Osteocyte (in vitro differentiated cells): ENCODE measurements at places on chromosomes 7 and 10. TPM values are rescaled to one million over a fixed set of nuclear protein-coding genes. Genes with fewer than 3 reads are reported as not detected.

Gene LIPM
- total RNA-seq, result not detected in 2 replicates

Gene PNLIP
- not detected in 2 replicates for total RNA-seq

Gene FGFR2
- total RNA-seq, result 8.0 and 10.3 TPM in 2 replicates

Gene ANKRD7
- not detected in 2 replicates for total RNA-seq

Gene CARD11
- total RNA-seq, result 0.24 TPM in 1 of 2 replicates, not detected in the other

- DNase-seq, result peak; percentile 89
These were observed 716 bp downstream of the OGA start for GRCh38 chr10:101817337-101818118.

GRCh38 chr7:25360451-25360850, 132.2 kb upstream of the NPVF start:
- no peak for DNase-seq

- DNase-seq, result no peak
These were observed 877.9 kb downstream of the KCNMA1 start for GRCh38 chr10:76759681-76760080.

- DNase-seq, result no peak
These were observed 83.7 kb upstream of the ATP6V0A4 start for GRCh38 chr7:138881579-138882188.

DNA sequence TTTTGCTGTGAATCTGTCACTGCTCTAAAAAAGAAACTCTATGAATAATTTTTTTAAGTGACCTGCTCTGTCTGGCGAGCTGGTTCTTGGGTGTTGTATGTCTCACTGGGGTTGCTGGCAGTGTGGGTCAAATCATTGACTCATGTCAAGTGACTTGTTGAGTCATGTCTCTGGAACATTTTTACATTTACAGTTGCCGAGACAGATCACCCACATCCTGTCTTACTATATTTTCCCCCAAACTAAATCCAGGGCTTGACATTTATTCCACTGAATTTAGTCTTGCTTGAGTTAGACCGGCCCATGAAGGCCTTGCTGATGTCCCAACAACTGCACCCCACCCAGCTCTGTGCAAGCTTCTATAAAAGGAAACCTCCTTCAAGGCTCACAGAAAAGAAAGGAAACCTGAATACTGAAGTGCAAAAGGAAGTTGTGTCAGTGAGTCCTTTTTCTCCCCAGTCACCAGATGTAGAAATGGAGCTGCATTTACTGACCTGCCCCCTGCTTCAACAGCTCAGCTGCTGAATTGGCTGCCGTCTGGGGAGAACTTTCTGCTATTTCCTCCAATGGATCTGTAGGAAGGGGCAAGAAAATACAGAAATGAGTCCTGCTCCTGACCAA, 290.3 kb downstream of the TNS3 start:
- no peak for DNase-seq

DNA sequence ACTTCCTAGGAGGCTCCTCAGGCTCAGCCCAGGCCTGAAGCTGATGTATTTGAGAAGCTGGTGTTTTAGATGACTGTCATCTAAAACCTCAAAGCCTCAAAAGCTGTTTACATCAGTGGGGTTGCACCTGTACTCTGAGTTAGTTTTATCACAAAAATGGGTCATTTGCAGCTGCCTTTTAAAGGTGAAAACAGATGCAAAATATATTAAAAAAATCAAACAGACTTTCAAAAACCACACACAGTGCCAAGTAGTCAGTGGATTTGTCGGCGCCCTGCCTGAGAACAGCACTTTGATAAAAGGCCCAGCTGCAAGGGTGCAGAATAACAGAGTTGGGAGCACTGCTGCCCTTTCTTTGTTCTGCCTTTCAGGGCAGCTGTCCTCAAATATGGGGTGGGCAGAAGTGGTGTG, 103.0 kb downstream of the VOPP1 start:
- no peak for DNase-seq

- DNase-seq, result peak; percentile 86
These were observed 276.9 kb upstream of the NEBL start for GRCh38 chr10:21173802-21174714.

DNA sequence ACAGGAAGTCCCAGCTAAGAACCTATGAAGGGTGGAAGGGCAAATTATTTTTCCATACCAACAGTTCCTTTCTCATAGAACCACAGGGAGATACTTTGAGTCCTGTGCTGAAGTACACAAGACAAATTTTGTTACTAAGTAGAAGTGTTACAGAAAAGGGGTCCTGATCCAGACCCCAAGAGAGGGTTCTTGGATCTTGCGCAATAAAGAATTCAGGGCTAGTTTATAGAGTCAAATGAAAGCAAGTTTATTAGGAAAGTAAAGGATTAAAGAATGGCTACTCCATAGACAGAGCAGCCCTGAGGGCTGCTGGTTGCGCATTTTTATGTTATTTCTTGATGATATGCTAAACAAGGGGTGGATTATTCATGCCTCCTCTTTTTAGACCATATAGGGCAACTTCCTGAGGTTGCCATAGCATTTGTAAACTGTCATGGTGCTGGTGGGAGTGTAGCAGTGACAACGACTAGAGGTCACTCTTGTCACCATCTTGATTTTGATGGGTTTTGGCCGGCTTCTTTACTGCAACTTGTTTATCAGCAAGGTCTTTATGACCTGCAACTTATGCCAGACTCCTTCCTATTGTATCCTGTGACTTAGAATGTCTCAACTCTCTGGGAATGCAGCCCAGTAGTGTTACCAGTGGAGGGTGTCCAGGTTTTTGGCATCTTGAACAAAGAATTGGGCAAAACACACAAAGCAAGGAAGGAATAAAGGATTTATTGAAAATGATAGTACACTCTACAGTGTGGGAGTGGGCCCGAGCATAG, 409.4 kb downstream of the SH2D4B start:
- no peak for DNase-seq

DNA sequence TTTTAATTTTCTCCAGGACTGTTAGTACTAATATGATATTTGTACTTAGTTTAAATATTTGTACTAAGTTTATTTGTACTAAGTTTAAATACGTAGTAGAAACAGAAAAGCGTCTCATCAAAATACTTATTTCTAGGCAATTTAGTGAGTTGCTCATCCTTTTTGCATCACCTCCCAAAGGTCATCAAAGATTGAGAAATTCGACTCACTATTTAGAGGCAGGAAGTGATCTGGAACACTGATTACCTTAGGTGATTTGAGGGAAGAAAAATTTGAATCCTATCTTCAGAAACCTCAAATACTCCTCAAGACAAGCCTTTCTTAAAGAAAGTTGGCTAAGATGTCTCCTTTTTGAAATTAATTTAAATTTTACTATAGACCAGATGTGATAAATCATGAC, 14.5 kb downstream of the WNT16 start:
- no peak for DNase-seq

DNA sequence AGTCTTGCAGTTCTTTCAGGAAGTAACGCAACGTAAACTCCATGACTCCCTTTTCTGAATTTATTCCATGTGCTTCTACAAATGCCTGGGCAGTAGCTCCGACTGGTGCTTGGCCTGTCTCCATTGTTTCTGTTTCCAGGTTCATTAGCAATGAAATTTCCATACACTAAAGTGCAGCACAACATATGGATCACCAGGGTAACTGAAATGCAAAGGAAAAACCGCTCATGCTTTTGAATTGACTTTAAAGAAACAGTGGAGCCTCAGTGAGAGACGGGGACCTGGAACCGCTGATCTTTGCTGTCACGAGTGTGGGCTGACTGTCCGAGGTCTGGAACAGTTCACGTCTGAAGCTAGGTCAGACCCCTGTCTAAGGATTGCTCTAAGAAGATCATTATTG, 126.5 kb upstream of the IGFBP3 start:
- DNase-seq, result no peak

DNA sequence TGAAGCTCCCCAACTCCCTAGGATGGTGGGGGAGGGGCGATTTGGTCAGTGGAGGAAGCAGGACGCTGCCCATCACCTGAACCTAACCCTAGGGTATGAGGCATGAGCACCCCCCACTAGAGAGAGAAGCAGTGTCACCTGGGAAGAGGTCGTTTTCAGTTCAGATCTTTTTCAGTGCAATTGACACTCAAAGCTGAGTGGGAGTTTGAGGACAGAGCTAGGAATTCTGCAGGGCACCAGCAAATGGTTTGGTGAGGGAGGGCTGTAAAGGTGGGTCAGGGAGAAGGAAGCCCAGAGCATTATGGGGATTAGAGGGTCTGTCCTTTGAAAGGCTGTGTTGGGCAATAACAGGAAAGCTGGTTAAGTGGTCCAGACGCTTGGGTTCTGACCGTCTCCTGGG, 10.9 kb downstream of the BPGM start:
- DNase-seq, result no peak
